ENCODE measurements at places on chromosomes 11 and 22.

- no peak for DNase-seq
These were observed 13.4 kb downstream of the ASCC2 start for GRCh38 chr22:29824677-29825076.

DNA sequence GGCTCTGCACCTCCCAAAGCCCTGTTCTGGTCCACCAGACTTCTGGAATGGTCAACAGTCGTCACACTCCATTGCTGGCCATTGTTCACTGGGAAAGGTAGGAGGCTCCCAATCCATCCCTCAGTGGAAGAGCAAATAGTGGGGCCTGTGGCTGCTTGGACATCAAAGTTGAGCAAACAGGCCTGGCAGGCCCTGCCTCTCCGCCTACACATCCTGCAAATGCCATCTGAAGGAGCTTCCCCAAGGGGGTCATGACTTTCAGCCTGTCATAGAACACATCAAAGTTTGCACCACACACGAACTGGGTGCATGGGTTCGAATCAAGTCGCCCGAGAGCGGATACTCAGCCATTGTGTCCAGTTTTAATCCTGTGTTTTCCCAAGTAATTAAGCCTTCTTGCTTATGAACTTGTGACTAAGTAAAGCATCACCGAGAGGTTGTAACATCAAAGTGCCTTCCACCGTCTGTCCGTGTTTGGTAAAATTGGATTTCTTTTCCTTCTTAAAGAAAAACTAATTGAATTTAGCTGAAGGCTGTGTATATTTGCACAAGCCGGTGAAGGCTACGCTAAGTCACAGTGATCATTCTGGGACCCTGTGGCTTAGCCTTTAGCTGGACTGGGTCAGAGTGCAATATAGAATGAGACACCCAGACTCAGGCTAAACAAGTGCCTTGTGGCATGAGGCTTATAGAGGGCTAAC lies 36.1 kb downstream of the CLPB start:
- DNase-seq, result no peak

- no peak for DNase-seq
These were observed 306.8 kb downstream of the MN1 start for GRCh38 chr22:27494785-27495184.

- no peak for DNase-seq
These were observed 127.6 kb upstream of the C11orf58 start for GRCh38 chr11:16610738-16611388.

DNA sequence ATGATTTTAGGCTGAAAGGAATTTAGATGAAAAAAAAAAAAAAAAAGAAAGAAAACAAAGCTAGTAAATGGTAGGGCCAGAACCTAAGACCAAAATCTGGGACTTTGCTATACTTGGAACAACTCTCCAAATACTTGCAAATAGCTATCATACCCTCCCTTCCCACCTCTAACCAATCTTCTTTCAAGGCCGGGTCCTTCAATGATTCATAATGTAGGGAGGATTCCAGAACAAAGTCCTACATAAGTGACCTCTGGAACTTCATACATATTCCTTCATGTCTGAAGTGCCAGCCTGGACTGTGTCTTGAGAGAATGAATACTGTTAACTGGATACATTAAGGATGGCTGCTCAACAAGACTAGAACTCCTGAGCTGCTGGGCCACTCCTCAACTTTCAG lies 9.9 kb downstream of the STK33 start:
- no peak for DNase-seq

- no peak for DNase-seq
These were observed 56.1 kb downstream of the PTPRJ start for GRCh38 chr11:48036466-48036865.

DNA sequence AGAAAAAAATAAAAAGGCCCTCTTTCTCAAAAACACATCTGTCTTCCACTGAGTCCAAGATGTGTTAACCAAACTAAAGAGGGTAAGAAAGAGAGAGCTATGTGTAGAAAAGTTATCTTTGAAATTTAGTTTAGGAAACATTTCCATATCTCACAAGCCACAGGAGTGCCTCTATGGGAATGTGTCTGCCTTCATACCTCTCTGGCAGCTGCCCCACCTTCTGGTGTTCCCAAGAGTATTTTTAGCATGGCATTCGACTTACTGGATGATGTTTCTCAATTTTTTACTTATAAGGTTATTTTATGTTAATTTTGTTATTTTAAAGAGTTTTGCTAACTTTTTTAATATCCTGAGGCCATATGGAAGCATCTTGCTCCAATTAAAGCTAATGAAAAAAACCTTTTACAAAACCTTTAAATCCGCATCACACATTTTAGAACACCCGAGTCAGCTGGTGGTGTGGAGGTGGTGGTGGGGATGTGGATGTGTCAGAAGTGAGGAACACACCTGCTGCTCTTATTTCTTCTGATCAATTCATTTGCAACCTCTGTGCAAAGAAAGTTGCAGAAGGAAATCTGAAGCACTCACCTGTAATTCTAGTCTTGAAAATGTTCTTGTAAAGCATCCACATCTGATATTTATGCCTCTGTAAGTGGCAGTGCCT lies 112.2 kb downstream of the NCAM1 start:
- DNase-seq, result no peak

- no peak for DNase-seq
These were observed 494.6 kb upstream of the LRRC4C start for GRCh38 chr11:41954034-41954433.

GRCh38 chr22:37623075-37624016 lies 14.7 kb downstream of the GGA1 start:
- no peak for DNase-seq

- no peak for DNase-seq
These were observed 40.8 kb downstream of the BID start for GRCh38 chr22:17733466-17733865.

GRCh38 chr11:132037467-132037862 lies 667.0 kb downstream of the NTM start:
- DNase-seq, result no peak

DNA sequence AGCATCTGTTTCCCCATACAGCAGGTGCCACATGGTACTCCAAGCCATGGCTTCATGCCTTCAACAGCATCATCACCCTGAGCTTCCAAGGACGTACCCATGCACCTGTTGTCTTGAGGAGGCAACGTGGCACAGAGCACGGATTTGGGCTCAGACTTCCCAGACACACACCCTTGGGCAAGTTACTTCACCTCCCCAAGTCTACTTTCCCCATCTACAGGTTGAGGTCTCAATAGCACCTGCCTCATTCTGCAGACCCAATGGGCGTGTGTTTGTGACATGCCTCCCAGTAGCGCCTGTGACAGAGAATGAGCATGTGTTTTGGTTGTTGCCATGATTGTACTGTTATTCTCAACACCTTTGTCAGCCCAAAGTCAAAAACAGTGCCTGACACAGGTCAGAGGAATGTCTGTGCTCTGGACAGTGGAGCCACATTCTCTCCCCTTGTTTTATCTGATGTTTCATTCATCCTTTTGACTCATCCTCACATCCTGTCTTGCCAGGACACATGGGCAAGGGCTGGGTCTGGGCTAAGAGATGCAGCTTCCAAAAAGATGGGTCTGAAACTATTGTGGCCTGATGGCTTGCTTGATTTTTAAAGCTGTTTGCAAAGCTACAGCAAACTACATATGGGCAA lies 53.4 kb upstream of the CCND1 start:
- DNase-seq, result no peak

GRCh38 chr11:20415432-20415831 lies 27.9 kb downstream of the PRMT3 start:
- DNase-seq, result no peak

GRCh38 chr22:40908895-40909294 lies 42.3 kb upstream of the RBX1 start:
- DNase-seq, result no peak

DNA sequence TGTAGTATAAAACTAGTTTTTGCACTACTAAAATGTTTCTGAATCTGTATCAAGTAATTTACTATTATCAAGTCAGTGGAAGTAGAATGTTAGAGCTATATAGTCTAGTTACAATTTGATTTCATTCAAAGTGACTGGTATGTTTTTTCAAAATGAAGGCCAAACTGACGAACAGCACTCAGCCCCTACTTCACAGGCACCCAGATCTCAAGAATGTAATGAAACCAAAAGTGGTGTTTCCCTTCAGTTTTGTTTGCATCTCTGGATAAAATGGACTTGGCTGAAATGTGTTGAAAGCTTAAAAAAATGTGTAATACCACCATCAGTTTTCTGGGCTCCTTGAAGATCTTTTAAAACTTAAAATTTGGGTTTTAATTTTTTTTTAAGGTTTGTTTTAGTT lies 46.4 kb downstream of the QSER1 start:
- DNase-seq, result no peak

DNA sequence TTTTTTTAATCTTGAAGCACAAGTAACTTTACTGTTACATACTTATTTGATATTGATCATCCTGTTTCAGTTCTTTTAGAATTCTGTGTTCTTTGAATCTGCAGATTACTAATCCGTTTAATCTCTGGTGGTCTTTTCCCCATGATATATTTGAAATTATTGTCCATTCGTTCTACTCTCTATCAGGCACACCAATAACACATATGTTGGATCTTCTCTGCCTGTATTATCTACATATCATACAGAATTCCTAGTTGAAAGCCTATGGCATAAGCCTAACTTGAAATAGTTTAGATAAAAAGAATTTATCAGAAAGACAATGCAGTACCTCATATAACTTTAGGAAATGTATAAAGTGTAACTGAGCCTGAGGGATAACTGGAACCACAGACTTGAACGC lies 32.6 kb downstream of the STK33 start:
- DNase-seq, result no peak

DNA sequence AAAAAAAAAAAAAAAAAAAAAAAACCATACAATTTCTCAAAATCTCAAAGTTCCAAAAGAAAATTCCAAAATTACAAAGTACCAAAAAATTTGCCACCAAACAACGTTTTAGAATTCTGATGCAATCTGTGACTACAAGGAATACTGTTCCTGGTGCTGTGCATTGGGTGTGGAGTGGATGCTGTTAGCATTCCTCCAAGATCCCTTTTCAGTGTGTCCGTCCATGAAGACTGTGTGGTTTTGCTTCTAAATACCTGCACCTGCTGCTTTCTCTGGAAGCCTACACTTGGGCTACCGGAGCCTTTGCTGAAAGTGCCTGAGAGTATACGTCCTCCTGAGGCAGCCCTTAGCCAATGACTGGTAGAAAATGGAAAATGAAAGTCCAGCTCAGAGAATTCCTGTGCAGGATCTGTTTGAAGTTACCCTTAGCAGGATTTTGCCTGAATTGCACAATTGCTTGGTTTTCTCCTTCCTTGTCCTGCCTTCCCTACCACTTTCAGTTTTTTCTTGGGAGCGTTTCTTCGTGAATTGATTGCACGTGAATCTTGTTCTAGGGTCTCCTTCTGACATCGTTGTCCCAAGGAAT lies 140.8 kb downstream of the TRPC6 start:
- DNase-seq, result no peak

DNA sequence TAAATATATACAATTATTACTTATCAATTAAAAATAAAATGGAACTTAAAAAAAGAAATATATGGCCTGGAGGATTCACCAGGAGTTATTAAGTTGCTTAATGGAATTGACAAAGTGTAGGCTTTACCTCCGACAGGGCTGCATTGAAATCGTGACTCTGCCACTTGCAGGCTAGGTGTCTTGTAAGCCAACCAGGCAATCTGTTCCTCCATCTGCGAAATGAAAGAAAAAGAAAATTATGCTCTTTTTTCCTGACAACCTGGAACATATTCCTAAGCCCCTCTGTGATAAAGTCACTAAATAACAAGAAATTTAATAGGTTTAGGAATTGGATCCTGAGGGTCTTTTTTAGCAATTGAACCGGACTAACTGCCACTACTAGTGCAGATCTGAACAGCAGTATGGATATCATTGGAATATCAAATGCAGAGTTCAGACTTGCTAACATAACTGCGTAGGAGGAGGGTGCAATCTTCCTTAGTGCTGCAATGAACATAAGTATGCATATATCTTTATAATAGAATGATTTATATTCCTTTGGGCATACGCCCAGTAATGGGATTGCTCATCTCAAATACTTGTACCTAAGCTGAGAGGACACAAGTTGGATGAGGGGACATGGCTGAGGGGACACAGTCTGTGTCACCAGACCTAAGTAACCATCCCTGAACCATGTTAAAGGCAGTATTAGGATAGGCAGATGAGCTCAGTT lies 42.5 kb upstream of the CEP126 start:
- no peak for DNase-seq

GRCh38 chr22:48955351-48956311 lies 872.0 kb downstream of the BRD1 start:
- no peak for DNase-seq

- DNase-seq, result no peak
These were observed 48.5 kb upstream of the A4GALT start for GRCh38 chr22:42769238-42769573.

DNA sequence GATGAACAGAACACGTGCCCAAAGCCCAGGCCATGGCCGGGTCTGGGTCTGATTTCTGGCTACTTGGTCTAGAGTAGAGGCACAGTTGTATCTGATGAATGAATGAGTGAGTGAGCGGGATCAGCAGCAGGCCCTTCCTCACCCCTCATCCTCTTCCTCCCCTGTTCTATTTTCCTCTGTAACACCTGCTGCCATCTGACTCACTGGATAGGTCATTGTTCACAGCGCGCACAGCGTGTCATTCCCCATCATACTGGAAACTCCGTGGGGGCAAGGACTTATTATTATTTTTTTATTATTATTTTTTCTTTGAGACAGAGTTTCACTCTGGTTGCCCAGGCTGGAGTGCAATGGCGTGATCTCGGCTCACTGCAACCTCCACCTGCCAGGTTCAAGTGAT lies 13.9 kb downstream of the NCF4 start:
- DNase-seq, result no peak

- no peak for DNase-seq
These were observed 111.4 kb downstream of the SPON1 start for GRCh38 chr11:14073849-14074476.

- no peak for DNase-seq
These were observed 1.6 kb downstream of the ARSA start for GRCh38 chr22:50626314-50626849.

- no peak for DNase-seq
These were observed 20.2 kb downstream of the RTN4RL2 start for GRCh38 chr11:57480409-57481137.

GRCh38 chr22:21447694-21448402 lies 19.3 kb upstream of the TMEM191C start:
- no peak for DNase-seq

DNA sequence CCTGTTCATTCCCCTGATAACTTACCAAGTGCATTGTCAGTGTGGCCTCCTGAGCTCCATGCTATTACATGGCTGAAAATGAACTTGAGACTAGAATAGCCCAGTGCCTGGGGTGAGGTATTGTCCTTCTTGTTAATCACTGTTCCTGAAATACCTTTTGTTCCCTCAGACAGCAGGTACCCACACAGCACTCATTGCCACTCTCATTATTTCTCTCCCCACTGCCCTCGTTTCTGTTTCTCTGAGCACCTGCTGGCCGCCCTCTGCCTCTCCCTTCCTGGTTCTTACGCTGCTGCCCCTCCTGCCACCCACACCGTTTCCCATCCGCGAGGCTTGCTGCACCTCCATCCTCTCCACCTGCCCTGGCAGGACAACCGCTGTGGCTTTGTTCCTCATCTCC lies 36.9 kb upstream of the RAB1B start:
- no peak for DNase-seq

- DNase-seq, result no peak
These were observed 91.3 kb downstream of the LRRC32 start for GRCh38 chr11:76579056-76579751.

Data from cortex of kidney (tissue), 1 donor.